ENCODE measurements at places on chromosomes 1 and 21.

DNA sequence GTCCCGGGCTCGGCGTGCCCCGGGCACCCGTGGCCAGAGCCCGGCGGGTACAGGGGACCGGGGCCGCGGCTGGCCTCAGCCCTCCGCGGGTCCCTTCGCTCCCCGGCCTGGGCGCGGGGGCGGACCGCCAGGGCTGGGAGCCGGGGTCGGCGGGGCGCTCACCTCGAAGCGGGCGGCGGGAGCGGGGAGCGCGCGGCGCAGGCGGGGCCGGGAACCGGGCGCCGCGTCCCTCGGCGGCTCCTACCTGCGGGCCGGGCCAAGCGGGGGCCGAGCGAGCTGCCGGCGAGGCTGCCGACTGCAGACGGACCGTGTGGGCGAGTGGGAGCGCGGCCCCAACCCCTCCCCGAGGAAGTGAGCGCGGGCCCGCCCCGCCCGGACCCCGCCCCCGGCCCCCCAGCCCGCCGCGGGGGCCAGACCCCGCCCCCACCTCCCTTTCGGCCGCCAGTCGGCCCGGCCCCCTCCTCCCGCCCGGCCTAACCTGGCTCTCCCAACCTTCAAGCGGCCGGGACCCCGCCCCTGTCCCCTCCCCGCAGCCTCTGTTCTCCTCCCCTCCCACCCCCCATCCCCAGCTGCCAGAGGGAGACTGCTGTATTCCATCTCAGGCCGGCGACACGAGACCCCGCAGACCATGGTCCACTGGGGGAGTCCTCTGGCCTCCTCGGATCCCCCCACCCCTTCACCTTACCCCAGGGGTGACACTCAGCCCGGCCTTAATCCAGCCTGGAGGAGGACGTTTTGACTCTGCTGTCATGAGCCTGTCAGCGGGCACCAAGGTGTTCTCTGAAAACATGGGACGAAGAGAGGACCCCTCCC, at the start of gene FHL3:
Gene FHL3, minus strand, starts transcription at position 320 of the 813 bp plus-strand sequence. CDS start 6,102 bp downstream, outside the sequence.
- DNase-seq: peak; percentile 80

DNA sequence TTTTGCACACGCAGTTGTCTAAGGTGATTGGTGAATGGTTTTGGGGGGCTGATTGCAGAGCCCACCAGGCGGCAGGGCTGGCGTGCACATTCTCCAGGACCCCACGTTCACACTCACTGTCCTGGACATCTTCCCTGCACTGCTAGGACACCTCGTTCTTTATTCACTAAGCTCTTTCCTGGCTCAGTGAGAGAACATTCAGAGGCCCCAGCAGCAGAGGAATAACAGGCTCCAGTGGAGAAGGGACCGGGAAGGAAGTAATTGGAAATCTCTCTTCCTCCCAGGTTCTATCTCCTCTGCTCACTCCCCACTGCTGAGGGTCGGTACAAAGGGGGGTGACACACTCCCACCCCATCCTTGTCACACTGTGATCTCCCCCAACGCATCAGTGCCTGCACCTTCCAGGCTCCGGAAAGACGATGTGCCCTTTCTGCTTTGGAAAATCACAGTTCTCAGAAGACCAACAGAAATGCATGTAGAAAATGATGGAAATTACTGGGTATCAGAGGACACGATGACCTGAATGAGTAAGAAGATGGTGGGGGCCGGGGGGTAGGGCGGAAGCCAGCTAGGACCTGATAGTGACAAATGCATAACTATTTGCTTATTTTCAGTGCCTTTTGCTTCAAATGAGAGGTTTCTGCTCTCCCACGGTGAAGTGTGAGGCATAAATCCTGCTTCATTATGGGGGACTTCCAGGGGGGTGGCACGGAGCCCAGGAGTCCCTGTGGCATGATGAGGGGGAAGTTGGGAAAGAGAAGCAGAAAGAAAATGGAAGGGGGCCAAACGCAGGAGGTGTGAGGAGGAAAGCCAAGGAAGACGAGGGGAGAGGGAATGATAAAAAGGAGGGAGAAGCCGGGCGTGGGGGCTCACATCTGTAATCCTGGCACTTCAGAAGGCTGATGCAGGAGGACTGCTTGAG, 25.2 kb upstream of the KIF26B start:
- no peak for DNase-seq

DNA sequence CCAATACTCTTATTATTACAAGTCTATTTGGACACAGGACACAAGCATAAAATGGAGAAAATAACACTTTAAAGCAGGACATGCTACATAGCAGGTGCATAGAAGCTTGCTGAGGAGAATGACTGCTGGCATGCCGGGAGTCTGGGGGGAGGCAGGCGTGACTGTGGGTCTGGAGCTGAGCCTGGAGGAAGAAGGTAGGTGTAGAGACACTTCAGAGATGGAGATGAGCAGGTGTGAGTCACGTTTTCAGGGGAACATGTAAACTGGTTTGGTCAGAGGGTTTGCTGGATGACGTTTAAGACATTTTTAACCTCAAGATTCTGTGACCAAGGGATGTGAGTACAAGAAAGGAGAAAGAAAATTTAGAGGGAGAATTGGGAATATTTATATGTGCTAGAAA, 24.5 kb downstream of the OSCP1 start:
- DNase-seq: no peak

DNA sequence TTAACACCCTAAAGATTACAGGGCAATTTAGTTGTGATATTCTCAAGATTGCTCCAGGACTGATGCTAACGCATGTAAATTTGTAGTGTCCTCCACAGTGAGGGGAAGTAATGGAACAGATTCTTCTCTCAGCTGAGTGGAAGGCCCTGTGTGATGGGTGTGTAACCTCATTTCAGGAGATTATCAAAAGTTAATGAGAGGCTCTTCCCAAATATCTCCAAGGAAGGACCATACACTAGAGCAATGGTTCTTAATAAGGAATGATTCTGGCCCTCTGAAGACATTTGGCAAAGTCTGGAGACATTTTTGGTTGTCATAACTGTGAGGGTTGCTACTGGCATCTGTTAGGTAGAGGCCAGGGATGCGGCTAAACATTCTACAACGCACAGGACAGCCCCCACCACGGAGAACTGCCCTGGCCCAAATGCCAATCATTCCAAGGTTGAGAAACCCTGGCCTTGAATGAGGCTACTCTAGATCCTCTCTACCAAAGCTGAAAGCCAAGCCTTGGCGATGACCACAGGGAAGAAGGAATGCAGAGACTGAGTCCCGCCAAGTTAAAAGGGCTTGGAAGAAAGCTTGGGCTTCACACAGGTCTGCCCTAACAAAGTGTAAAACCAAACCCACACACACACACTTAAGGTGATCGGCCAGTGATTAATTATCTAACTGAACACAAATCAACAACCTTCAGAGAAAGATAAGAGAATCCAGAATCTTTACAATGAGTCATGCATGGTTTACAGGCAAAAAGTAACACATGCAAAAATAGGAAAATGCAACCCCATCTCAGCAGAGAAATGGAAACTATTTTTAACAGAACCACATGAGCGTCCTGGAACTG, 135.8 kb downstream of the SYF2 start:
- DNase-seq: no peak

- no peak for DNase-seq
Measured at GRCh38 chr21:37232274-37233018, 34.7 kb downstream of the VPS26C start.

Data from stimulated activated CD4-positive, alpha-beta T cell treated with anti-CD3 and anti-CD28 coated beads, Interleukin-15, amount 100 ng/mL, for 24 hours (primary cell).